Placental pericyte (primary cell): ENCODE measurements at places on chromosomes 12 and 14. TPM values are rescaled to one million over a fixed set of nuclear protein-coding genes. Genes with fewer than 3 reads are reported as not detected.

The PRB2 gene
- total RNA-seq, result not detected in 2 replicates

The PHETA1 gene
- total RNA-seq, result 5.9 and 12.2 TPM in 2 replicates

The CLEC9A gene
- not detected in 2 replicates for total RNA-seq

The SPRYD4 gene
- 1.8 and 2.7 TPM in 2 replicates for total RNA-seq

The KRT1 gene
- total RNA-seq, result not detected in 2 replicates

The FCF1 gene
- total RNA-seq, result 36.1 and 42.0 TPM in 2 replicates

The RNASE7 gene
- total RNA-seq, result not detected in 2 replicates

The ASPG gene
- total RNA-seq, result not detected in 2 replicates

The CCNK gene
- total RNA-seq, result 29.3 and 31.2 TPM in 2 replicates

The TRIM9 gene
- 0.14 TPM in 1 of 2 replicates, not detected in the other for total RNA-seq

The ARMH4 gene
- 0.66 and 1.9 TPM in 2 replicates for total RNA-seq

The SOCS2 gene
- 21.4 and 45.8 TPM in 2 replicates for total RNA-seq
